ENCODE measurements at places on chromosomes 11 and 22.

GRCh38 chr11:117492578-117493251 is 165.1 kb downstream of the CEP164 start:
- no peak for DNase-seq

DNA sequence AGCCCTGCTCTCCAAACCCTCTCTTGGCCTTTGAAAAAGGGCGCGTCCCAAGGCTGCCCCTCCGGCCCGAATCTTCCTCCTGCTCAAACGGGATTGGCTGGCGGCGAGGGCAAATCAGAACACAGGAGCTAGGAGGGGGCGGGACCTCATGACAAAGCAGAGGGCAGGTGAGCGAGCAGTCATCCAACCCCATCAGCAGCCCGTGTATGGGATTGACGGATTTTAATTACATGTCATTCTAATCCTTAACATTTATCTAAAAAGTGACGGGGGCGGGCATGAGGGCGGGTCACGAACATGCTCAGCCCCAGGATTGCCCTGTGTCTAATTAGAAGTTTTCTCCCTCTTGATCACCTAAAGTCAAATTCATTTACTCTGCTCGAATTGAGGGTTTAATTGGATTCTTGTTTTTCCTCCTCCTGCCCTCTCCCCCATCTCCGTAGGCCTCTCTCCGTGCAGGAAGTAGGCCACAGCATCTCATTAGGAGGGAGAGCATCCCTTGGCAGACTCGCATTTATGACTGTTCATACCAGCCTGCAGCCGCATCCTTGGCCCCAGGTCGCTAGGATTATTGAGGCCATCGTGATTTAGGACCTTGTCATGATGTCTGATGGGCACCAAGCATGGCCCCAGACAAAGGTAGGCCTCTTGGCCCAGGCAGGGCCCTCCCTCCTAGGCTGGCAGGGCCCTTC is 147.1 kb downstream of the CHST1 start:
- no peak for DNase-seq

GRCh38 chr22:17980638-17981051 is 43.7 kb downstream of the MICAL3 start:
- DNase-seq, result no peak

GRCh38 chr11:27464289-27464696 is 8.3 kb downstream of the LGR4 start:
- DNase-seq, result no peak

DNA sequence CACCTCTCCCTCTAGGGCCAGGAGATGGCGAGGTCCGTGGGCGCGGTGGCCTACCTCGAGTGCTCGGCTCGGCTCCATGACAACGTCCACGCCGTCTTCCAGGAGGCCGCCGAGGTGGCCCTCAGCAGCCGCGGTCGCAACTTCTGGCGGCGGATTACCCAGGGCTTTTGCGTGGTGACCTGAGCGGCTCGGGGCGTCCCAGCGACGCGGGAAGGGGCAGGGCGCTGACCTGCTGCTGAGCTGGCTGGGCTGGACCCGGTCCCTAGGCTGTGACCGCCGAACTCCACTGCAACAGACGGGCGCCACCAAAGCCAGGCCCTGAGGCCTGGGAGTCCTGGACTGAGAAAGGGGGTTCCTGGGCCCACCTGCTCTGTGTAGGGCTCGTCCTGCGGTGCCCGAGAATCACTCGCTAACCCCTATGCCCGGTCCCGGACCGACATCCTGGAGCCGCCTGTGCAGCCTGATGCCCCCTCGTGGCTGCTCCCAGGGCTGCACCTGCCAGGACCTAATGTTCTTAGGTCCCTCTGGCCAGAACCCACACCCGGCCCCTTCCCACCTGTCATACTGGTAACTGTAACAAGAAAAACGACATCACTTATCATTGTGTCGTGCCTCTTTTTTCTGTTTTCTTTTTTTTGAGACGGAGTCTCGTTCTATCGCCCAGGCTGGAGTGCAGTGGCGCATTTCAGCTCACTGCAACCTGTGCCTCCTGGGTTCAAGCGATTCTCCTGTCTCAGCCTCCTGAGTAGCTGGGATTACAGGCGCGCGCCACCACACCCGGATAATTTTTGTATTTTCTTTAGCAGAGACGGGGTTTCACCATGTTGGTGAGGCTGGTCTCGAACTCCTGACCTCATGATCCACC is 15.0 kb downstream of the RHOD start:
- peak; percentile 29 for DNase-seq

DNA sequence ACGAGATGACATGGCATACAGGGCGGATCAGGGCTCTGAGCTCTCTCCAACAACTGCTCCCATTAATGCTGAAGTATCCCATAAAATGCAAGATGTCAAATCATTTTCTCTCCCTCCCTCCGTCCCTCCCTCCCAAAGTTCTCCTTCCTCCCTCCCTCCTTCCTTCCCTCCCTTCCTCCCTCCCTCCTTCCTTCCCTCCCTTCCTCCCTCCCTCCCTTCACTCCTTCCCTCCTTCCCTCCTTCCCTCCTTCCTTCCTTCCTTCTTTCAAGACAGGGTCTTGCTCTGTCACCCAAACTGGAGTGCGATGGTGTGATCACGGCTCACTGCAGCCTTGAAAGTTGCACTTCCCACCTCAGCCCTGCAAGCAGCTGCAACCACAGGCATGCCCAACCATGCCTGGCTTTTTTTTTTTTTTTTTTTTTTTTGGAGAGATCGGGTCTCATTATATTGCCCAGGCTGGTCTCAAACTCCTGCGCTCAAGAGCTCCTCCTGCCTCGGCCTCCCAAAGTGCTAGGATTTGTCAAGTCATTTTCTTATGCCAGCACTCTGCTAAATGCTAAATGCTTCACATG is 38.2 kb downstream of the TXN2 start:
- DNase-seq, result no peak

DNA sequence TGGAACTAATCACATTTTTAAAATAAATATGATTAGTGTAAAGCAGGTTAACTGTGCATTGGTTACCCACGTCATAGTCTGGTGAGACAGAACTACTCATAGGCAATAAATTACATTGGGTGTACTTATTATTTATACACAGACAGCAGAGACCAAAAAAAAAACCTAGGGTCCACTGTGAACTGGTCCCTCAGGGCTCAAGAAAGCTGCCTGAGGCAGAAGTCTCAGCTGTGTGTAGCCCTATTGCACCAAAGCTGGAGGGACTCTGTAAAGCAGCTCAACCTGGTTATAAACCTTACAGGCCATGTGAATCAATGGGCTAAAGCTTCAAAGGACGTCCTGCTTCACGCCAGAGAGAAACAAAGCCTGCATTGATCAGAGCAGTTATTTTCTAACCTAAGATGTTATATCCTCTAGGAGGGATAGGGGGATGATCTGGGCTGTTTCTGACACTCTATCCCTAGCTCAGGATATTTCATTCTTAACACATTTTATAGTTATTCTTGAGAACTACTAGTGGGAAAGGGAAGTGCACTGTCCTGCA is 432.2 kb upstream of the ANO3 start:
- no peak for DNase-seq

DNA sequence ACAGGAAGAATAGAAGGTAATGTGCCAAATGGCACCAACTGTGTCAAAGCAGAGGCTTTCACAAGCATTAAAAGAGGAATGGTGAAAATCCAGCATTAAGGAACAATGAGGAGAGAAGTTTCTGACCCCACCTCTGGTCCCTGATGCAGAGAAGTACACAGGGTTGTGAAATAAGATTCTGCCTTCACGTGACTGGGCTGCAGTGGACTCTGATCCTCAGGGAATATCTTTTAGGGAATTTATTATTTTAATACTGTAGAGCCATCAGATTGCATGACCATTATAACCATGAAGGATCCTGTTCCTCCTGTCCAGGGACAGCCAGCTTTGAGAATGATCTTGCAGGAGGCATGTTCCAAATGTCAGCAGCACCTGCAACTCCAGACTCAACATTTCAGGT is 74.4 kb upstream of the FAR1 start:
- no peak for DNase-seq

DNA sequence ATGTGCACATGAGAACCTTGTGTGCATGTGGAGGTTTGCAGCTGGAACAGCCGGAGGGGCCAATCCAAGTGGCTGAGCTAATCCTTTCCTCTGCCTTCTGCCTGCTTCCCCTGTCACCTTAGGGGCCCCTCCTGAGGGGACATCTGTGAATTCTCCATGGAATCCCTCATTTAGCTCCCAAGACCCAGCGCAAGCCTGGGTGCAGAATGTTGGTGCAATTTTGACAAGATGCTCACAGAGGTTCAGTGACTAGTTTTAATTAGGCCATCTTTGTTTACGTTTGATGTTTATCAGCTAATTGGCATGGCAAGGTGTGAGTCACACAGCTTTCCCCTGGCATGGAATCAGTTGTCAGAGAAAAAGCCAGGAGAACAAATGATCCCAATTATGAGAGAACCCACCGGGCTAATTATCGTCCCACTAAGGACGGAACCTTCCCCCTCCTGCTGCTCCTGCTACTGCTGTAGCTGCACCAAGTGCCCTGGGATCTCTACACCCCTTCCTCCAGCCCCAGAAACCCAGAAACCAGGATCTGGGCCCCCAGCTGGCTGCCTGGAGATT is 63.6 kb upstream of the PAX6 start:
- no peak for DNase-seq
